CD8-positive, alpha-beta T cell (primary cell): ENCODE measurements at places on chromosomes 12 and 14.
A peak's percentile ranks its signal among the peaks of the same experiment; 100 is the strongest.

- no peak for DNase-seq
Measured at GRCh38 chr14:100587763-100588411, 670 bp upstream of the BEGAIN start.

GRCh38 chr14:100309028-100309737, 2.9 kb upstream of the SLC25A29 start:
- DNase-seq: no peak

DNA sequence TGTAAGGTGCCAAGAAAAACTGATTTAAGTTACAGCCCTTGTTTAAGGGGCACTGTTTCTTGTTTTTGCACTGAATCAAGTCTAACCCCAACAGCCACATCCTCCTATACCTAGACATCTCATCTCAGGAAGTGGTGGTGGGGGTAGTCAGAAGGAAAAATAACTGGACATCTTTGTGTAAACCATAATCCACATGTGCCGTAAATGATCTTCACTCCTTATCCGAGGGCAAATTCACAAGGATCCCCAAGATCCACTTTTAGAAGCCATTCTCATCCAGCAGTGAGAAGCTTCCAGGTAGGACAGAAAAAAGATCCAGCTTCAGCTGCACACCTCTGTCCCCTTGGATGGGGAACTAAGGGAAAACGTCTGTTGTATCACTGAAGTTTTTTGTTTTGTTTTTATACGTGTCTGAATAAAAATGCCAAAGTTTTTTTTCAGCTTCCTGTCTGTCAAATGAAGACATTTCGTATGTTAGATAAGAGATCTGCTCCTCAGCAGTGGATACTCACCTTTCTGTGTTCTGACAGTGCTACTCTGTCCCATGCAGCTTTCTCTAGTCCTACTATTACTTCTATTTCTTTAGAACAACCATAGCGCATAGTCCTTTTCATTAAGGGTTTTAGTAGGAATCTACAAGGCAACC, 1.2 kb upstream of the PA2G4 start:
- peak; percentile 70 for DNase-seq

DNA sequence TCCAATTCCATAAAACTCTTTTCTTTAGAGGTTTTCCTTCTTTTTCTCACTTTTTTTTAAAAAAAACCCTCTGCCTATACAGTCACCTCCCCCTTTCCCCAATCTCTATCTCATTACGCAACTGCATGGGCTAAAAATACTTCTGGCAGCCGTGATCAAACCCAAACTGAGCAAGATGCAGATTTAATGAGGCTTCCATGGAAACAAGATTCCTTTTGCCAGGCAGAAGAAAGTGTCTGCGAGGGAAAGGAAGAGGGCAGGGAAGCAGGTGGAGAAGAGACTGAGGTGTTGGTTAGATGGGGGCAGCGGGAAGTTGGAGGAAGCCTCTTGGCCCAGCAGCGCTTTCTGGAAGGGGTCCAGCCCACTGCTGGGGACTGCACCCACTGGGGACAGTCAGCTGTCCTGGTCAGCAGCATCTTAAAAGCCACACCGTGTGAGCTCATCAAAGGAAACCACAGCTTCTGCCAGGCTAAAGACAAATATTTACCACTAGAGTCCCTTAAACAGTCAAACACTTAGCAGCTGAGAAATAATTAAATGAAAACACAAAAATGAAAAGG, 90.4 kb downstream of the SLC8A3 start:
- DNase-seq: no peak

- DNase-seq: no peak
Measured at GRCh38 chr12:113515082-113515856, 43.6 kb upstream of the LHX5 start.

GRCh38 chr12:27104546-27104945, 22.2 kb upstream of the C12orf71 start:
- no peak for DNase-seq

DNA sequence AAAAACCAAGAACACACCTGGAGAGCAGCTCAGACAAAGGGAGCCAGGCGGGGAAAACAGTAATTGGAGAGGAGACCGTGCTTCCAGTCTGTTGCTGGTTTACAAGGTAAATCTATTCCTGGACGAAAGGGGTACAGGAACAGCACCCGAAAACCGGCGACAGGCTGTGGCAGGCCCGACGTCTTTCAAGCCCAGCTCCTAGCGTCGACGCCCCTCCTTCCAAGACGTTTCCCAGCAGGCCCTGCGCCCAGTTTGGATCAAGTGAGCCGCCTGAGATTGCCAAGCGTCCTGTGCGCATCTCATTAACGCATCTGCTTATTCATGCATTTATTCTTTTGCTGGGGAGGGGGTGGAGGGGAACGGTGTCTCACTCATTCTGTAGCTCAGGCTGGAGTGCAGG, 1.4 kb downstream of the C12orf56 start:
- no peak for DNase-seq

- DNase-seq: no peak
Measured at GRCh38 chr12:120438495-120439198, 734 bp downstream of the COX6A1 start.

- no peak for DNase-seq
Measured at GRCh38 chr12:116395396-116395795, 117.9 kb upstream of the MED13L start.

DNA sequence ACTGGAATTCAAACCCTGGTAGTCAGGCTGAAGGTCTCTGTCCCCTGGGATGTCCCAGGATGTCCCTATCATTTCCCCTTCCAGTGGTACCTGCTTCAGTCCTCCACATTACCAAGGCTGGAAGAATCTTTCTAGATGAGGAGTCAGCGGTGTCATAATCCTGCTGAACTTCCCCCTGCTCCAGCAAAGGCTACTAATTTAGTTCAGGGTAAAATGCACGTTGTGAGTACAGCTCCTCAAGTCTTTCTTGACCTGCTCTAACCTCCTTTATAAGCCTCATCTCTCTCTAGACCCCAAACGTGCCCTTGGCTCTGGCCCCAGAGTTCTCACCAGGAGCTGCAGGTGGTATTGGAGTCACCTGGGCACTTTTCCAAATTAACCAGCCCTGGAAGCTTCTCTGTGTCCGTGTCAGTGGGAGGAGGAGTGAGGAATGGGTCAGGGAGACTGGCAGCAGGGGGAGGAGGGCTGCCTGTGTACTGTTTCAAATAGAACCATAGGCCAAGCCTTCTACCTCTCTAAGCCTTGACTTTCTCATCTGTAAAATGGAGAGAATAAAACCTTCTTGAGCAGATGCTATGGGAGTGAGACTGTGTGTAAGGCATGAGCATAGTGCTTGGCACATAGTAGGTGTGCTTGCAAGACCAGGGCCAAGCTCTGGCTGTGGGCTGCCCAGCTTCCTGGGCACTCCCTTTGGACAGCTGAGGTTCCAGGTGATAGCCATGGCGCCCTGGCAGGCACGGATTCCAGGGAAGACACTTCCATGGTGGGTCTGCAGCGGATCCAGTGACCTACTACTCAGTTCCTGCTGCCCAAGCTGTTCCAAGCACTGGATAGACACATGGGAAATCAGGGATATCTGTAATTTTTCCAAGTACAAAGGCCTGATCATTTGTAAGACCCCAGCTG, 24.5 kb downstream of the ASB2 start:
- no peak for DNase-seq

DNA sequence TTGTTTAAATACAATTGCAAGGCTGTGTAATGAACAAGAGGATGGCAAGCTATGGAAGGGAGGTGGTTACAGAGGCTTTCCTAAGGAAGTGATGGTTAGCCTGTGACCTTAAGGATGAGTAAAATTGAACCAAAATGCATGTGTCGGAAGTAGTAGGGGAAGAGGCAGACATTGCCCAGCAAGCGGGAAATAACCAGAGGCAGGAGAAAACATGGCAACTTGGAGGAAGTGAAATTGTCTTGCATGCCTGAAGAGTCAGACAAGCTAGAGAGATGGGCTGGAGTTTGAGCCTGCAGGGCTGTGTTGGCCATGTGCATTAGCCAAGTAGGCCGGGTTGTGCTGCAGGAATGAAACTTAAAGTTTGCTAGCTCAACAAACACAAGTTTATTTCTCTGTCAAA, 96.2 kb downstream of the BTG1 start:
- DNase-seq: no peak

DNA sequence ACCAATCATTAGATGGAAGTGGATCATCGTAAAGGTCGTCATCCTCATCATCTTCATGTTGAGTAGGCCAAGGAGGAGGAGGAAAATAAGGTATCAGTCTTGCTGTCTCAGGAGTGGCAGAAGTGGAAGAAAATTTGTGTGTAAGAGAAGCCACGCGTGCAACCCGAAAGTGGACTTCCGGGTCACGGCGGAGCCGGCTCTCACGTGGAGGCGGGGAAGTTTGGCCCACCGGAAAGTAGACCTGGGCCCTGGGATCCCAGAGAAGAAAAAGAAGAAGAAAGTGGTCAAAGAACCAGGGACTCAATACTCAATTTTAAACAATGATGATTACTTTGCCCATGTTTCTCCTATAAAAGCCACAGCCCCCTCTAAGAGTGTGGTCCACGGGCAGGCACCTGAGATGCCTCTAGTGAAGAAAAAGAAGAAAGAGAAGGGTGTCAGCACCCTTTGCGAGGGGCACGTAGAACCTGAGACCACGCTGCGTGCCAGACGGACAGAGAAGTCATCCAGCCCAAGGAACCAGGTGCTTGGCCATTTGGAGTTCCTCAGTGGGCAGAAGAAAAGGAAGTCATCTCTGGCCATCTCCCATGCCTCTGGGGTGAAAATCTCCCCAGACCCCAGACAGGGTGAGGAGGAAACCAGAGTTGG, 365.8 kb downstream of the BCAT1 start:
- DNase-seq: no peak

DNA sequence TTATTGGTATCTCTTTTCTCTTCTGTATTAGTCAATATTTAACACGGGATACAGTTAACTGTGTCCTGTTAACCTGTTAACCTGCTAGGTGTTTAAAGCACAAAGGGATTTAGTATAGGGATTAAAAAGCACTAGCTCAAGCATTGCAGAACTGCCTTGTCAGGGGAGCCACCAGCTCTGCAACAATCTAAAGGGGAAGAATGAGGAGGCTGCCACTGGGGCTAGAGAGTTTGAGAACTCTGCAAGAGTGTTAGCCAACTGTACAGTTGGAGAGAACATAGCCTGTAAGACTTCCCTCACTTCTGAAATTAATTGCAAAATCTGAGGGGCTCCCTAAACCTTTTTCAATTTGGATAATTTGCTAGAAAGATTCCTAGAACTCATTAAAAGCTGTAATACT, 6.5 kb upstream of the VRK1 start:
- DNase-seq: no peak

DNA sequence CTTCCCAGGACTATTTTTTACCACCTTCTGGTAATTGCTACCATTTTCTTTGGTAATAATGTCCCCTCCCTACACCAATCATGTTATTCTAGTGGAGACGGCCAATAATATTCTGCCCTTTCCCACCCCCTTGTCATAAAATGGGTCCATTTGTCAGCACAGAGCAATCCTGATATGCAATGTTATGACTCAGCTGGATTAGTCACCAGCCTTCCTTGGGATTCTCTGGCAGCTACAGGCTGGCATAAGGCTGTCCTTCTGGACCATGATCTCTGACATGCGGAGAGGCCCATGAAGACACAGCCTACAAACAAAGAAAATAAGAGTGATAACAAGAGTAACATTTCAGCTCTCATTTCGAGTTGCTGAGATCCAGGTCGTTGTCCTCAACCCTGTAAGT, 222.0 kb upstream of the CPNE8 start:
- DNase-seq: no peak

GRCh38 chr14:99602054-99602787, 1.8 kb downstream of the CCDC85C start:
- no peak for DNase-seq

DNA sequence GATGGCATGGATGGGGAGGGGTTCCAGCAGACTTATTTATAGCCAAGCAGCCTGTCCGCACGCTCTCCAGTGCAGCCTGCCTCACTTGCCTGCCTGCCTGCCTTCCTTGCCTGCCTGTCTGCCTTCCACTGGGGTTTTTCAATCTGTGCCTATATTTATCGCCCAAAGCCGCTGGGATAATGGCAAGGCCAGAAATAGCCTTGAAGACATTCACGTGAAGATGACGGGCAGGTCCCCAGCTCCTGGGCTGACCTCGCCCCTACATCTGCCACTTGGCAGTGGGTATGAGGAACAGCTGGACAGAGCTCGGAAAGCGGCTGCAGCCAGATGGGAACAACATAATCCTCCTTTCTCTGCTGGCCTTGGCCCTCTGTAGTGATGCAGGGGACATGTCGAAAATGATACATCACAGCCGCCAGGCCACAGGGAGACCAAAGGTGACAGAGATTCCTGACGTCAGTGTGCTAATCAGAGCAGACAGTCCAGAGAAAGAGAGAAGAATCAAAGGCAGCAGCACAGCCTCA, 53.3 kb downstream of the PITPNM2 start:
- no peak for DNase-seq

DNA sequence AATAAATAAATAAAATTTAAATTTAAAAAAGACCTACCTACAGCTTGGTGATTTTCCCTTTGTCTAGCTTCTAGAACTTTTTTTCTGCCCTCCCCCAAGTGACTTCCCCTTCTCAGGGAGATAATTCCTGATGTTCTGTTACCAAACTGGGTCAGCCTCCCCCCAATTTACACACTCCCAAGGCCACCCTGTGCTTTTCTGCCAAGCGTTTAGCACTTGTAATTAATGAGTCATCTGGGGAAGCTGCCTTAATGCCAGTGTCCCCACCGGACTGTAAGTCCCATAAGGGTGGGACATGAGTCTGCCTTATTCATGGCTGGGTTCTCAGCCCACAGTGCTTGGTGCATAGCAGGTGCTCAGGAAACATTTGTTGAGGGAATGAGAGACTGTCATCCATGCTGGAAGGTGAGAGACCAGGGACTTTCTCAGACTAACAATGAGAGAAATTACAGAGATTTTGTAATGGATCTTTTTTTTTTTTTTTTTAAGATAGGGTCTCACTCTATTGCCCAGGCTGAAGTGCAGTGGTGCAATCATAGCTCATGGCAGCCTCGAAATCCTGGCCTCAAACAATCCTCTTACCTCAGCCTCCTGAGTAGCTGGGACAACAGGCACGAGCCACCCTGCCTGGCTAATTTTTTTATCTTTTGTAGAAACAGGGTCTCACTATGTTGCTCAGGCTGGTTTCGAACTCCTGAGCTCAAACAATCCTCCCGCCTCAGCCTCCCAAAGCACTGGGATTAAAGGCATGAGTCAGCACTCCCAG, 106.8 kb downstream of the PHETA1 start:
- DNase-seq: no peak

GRCh38 chr12:80239867-80240266, 140.5 kb downstream of the OTOGL start:
- no peak for DNase-seq

GRCh38 chr12:1343422-1343821, 251.0 kb downstream of the FBXL14 start:
- DNase-seq: no peak

GRCh38 chr12:590206-590750, 73.0 kb downstream of the NINJ2 start:
- no peak for DNase-seq

DNA sequence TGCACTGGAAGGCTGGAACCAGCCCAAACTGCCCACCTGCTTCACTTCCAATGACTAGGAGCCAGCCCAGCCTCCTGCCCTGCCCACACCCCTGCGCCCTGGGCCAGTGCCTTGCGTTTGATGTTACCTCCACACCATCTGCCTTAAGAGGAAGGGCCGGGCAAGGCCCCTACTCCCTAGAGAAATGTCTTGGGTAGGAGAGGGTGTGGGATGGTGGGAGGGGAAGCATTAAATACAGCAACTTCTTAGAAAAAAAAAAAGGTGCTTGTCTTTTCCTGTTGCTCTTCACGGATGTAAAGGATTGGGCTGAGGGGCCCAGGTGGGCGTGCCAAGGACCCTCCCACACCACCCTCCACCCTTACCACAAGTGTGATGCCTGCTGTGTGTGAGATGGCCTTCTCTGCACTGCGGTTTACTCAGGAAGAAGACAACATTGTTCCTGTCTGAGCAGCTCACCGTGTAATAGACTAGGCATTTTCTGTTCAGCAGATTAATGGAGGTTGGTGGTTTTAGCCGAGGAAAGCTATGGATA, 99.9 kb downstream of the NINJ2 start:
- peak; percentile 69 for DNase-seq

GRCh38 chr14:72254202-72254936, 322.1 kb downstream of the RGS6 start:
- DNase-seq: no peak
